ENCODE measurements at places on chromosomes 11 and 22.

DNA sequence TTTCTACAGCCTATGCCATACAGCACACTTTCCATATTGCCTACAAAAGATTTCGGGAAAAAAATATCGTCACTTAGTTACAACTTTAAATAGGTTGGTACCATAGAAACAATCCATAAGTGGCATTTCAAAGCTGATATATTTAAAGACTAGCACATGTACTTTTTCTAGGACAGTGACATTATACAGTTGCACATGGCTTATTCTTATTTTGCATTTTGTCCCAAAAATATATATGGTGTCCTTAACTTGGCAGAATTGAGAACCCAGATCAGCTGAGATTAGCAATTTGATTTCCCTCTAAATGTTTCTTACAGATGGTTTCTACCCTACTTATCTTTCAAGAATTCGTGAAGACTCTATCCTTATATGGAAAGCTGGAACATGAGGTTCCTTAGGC lies 3.7 kb upstream of the TFIP11 start:
- no peak for DNase-seq

GRCh38 chr22:23532731-23533130 lies 47.4 kb downstream of the IGLL1 start:
- DNase-seq: no peak

- no peak for DNase-seq
These were observed 36.9 kb downstream of the NXPE1 start for GRCh38 chr11:114522818-114523217.

DNA sequence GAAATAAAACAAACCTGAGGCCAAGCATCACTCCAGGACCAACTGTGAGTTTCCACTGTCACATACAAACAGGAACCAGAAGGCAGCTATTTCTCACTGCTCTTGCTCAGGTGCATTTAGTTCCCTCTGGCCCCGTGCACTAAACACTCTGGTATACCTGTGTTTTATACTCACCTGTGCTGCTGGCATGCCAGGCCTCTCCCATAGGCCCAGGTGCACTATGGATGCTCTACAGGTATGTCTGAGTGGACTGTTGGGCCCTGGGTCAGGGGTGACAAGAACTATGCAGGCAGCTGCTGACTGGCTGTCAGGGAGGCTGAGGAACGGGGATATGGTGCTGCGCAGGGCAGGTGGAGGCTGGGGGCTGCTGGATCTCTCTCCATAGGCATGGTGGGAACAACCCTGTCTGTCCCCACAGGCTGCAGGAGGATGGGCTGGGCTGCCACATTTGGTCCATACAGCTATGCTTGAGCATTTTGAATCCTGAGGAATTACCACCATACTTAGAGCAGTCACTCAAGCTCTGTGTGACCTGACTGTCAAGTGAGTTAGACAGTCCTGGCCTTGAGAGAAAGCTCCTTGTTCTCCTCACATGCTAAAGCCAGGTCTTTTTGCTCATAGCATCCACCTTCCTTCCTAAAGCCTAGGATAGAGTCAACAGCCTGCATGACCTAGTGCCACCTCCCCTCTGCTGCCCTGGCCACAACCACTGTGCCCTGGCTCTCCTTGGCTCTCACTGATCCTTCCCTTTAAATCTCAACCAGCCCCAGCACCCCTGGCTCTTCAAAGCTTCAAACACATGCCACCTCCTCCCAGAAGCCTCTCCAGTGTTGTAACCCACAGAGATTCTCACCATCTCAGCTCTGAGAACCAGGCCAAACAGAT lies 72.9 kb downstream of the C11orf58 start:
- DNase-seq: no peak

- DNase-seq: no peak
These were observed 8.8 kb downstream of the H19 start for GRCh38 chr11:1988667-1989317.

GRCh38 chr11:2737866-2738265 lies 38.1 kb upstream of the KCNQ1OT1 start:
- no peak for DNase-seq

Measured in activated CD8-positive, alpha-beta T cell treated with anti-CD3 and anti-CD28 coated beads for 36 hours (primary cell).